ENCODE measurements at places on chromosomes 6 and 20. TPM values are rescaled to one million over a fixed set of nuclear protein-coding genes. Genes with fewer than 3 reads are reported as not detected.

Gene FNDC1
- polyA plus RNA-seq = not detected

Gene WFDC10B
- polyA plus RNA-seq = not detected

Gene ACTL10
- not detected for polyA plus RNA-seq

Gene KCNK15
- not detected for polyA plus RNA-seq

Gene HSPA12B
- polyA plus RNA-seq = not detected

Gene GLP1R
- polyA plus RNA-seq = not detected

Gene CNKSR3
- 1.5 TPM for polyA plus RNA-seq

Gene C6orf141
- polyA plus RNA-seq = not detected

Gene ZFP57
- not detected for polyA plus RNA-seq

Gene PROCR
- polyA plus RNA-seq = 0.30 TPM

Gene LIN28B
- 19.1 TPM for polyA plus RNA-seq

Gene MRPS10
- 36.4 TPM for polyA plus RNA-seq

Gene C20orf141
- polyA plus RNA-seq = not detected

Gene RNF217
- 6.0 TPM for polyA plus RNA-seq

Gene LHFPL5
- polyA plus RNA-seq = 0.17 TPM

Gene NFATC2
- polyA plus RNA-seq = not detected

Gene RWDD2A
- polyA plus RNA-seq = 6.3 TPM

Gene OR2H1
- polyA plus RNA-seq = not detected

Gene TMC2
- 0.66 TPM for polyA plus RNA-seq

Gene RSPO3
- 0.20 TPM for polyA plus RNA-seq

Gene CSNK2B
- 135 TPM for polyA plus RNA-seq

Gene C6orf132
- polyA plus RNA-seq = not detected

Gene CFB
- polyA plus RNA-seq = 0.97 TPM

Measured in neural cell (in vitro differentiated cells).